ENCODE measurements at places on chromosomes 6 and 20. TPM values are rescaled to one million over a fixed set of nuclear protein-coding genes. Genes with fewer than 3 reads are reported as not detected.

The MAD2L1BP gene
- total RNA-seq: 31.6 TPM

The MAP3K7 gene
- total RNA-seq: 36.7 TPM

The PLG gene
- total RNA-seq: 1.4 TPM

The AHCY gene
- 401 TPM for total RNA-seq

The CD93 gene
- 0.05 TPM for total RNA-seq

DNA sequence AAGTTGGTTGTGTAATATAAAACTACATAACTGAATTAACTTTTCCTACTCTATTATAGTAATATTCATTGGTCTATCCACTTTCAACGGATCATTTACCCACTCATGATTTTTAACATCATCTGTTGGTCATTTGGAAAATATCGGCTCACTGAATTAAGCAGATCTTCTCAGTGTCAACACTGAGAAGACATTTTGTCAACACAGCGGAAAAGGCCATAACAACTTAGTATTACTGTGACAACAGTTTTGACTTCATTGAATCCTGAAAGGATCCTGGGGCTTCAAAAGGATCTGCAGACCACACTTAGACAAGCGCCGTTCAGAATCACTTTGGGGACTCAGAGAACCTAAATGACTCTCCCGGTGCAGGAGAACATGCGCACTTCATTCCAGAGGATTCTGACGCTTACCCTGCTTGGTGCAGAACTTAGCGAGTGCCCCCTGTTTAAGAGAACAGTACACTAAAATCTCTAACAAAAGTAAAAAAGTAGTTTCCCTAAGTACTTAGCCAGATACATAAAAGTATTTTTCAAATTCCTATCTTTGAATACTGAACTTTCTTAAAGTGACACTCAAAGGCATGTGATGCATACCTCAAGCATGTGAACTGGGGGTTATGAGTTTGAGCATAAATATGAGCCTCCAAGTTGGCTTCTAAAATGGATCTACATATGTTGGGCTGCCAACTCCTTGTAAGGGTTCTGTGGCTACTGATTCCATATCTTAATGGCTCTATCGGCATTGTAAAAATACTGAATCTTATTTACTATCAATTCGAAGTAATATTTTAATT is 4.0 kb downstream of the ZBTB2 start:
- no peak for DNase-seq

DNA sequence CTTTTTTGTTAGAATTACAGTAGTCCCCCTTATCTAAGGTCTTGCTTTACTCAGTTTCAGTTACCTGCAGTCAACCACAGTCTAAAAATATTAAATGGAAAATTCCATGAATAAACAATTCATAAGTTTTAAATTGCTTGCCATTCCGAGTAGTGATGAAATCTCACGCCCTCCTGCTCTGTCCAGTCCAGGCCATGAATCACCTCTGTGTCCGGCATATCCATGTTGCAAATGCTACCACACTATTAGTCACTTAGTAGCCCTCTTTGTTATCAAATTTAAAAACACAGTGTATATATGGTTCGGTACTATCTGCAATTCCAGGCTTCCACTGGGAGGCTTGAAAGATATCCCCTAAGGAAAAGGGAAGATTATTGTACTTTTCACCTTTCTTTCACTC is 164.6 kb upstream of the FAM83B start:
- no peak for DNase-seq

GRCh38 chr6:87902383-87902782 is 145.3 kb upstream of the SPACA1 start:
- DNase-seq: no peak

- no peak for DNase-seq
These were observed 23.6 kb upstream of the MARCKS start for GRCh38 chr6:113833537-113833936.

- no peak for DNase-seq
These were observed 2.8 kb upstream of the RNF24 start for GRCh38 chr20:4018023-4018748.

DNA sequence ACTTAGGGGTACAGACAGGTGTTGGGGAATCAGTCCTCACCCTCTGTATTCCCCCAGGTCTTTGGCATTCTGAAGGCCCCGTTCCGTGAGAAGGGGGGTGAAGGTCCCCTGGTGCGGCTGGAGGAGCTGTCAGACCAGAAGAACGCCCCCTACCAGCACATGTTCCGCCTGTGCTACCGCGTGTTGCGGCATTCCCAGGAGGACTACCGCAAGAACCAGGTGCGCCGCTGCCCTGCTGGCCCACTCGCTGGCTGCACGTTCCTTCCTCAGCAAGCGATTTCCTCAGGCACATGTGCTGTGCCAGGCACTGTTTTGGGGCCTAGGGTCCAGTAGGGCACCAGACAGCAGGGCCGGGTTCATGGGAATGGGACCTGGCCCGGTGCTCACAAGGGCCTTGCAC is 44.4 kb downstream of the UQCC2 start:
- DNase-seq: no peak

DNA sequence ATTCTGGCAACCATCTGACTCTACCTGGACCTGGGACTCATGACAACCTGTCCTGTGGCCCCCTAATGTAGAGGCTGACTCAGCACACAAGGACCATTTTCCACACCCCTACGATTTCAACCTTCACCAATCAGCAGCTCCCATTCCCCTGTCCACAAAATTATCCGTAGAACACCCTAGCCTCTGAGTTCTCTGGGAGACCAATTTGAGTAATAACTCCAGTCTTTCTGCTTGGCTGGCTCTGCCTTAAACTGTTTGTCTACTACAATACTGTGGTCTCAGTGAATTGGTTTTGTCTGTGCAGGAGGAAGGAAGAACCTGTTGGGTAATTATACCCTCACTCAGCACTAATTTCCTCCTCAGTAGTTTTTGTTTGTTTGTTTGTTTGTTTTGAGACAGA is 99.3 kb upstream of the MRPS10 start:
- no peak for DNase-seq

Measured in WTC11 (cell line).